H4 (cell line): ENCODE measurements at places on chromosomes 13 and 19.

- peak; percentile 60 for DNase-seq
Measured at GRCh38 chr19:11125994-11126685, 29.4 kb downstream of the SPC24 start.

GRCh38 chr19:46591870-46592269 lies 9.3 kb upstream of the CALM3 start:
- no peak for DNase-seq

- DNase-seq: no peak
Measured at GRCh38 chr13:102141625-102142472, 260.0 kb downstream of the FGF14 start.

DNA sequence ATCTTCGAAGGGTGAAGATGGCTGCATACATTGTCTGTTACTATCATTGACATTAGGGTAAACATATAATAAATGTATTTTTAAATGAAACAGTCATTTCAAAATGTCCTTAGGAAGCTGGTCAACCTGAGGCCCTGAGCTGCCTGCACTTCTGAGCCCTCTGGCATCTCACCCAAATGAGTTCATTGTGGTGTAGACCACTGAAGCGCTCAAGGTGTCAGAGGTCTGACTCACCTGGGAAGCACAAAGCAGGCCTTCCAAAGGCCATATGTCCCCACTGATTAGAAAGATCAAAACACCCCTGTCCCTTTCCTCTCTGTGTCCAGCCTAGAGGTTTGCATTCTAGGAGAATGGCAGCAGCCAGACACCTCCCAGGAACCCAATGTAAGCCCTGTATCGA lies 59.6 kb downstream of the COL4A2 start:
- DNase-seq: no peak

DNA sequence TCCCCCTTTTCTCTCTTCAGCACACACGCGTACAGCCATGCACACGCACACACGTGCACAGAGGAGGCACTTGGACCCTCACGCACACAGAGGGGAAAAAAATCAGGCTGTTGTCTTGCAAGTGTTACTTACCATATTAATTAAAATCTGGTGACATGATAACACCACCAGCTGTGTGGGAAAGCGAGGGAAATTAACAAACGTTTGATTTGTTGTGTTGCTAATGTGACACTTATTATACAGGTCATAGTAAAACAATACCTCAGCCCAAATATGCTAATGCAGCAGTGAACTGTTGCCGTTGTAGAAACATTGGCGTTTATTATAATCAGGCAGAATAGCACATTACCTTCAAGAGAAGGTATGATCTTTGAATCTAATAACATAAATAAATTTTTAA lies 211.7 kb downstream of the TEX29 start:
- DNase-seq: no peak

DNA sequence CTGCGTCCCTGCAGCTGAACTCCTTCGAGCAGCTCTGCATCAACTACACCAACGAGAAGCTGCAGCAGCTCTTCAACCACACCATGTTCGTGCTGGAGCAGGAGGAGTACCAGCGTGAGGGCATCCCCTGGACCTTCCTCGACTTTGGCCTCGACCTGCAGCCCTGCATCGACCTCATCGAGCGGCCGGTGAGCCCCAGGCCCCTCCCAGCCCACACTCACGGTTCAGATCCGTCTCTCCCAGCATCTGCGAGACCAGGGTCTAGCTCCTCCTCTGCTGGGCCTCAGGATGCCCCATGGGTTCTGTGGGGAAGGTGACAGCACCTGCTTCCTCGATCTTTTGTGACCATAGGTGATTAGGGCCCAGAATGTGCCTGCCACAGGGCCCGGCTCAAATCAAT lies 46.2 kb downstream of the MYH14 start:
- DNase-seq: no peak

GRCh38 chr13:68727798-68728197 lies 1379.8 kb upstream of the ATXN8OS start:
- DNase-seq: no peak

DNA sequence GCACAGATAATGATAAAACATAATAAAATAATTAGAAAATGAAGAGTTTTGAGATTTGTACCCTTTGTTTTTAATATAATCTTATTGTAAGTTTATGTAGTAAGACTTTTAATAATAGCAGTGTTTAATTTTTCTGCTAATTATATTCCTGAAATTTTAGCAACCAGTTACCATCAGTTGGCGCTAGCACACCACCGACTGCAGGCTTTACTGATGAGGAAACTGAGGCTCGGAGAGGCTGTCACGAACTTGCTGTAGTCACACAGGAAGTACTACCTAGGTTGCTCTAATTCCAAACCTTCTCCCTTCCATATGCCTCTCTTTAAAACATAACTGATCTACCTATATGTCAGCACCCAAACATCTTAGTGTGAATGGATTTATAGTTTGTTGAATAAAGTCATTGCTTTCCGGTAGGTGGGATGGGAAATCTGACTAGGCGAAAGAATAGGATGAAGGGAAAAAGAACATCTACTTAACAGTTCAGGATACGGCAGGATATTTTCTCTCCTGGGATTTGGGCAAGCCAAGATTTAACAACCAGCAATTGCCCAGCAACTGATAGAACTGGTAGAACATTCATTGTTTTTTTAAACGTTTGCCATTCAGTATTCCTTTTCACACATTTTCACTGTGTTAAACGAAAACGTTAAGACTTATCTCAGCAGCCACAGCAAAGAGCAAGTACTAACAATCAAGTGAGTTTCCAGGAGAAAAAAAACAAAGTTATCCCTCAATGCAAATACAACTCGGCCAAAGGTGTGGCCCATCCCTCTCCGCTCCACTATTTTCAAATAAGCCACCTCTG lies 822 bp upstream of the RFXAP start:
- no peak for DNase-seq

DNA sequence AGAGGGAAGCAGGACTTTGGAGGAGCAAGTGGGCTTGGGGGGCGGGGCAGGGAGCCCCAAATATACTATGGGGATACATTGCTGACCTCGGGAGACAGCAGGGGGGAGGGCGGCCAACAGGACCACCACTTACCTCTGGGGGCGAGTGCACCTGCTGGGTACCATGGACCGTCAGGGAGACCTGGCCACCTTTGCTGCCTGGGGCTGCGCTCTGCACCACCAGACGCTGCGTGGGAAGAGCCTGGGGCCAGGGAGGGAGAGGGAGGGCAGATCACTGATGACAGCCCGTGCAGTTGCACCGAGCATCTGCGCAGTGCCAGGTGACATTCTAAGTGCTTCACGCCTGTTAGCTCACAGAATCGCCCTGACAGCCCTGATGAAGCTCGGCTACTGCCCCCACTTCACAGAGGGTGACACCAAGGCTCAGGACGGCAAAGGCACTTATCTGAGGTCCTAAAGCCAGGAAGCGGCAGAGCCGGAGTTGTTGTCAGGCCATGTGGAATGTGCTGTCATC lies 24.1 kb downstream of the RFX1 start:
- DNase-seq: no peak

- no peak for DNase-seq
Measured at GRCh38 chr19:19297759-19298158, 22.6 kb downstream of the SUGP1 start.

- DNase-seq: peak; percentile 27
Measured at GRCh38 chr13:108895220-108895704, 265.9 kb downstream of the MYO16 start.

DNA sequence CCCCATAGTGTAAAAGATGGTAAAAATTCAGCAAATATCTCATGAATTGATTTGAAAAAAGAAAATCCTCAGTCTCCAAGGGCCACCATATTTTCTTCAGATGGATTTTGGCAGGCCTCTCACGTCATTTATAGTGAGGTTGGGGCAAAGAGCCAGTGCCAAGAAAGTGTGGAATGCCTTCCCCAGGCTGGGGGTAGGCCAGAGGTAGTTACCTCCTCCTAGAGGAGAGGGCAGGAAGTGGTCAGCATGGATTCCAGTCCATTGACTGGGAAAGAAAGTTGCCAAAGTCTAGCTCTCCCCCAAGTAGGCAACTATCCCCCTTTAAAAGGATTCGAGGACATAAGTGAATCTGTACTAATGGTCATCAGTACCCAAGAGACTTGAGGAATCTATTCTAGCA lies 68.4 kb upstream of the KCTD4 start:
- DNase-seq: peak; percentile 79

GRCh38 chr19:12750851-12751250 lies 740 bp upstream of the BEST2 start:
- no peak for DNase-seq

GRCh38 chr19:4976401-4977298 lies 7.7 kb downstream of the KDM4B start:
- peak; percentile 94 for DNase-seq

DNA sequence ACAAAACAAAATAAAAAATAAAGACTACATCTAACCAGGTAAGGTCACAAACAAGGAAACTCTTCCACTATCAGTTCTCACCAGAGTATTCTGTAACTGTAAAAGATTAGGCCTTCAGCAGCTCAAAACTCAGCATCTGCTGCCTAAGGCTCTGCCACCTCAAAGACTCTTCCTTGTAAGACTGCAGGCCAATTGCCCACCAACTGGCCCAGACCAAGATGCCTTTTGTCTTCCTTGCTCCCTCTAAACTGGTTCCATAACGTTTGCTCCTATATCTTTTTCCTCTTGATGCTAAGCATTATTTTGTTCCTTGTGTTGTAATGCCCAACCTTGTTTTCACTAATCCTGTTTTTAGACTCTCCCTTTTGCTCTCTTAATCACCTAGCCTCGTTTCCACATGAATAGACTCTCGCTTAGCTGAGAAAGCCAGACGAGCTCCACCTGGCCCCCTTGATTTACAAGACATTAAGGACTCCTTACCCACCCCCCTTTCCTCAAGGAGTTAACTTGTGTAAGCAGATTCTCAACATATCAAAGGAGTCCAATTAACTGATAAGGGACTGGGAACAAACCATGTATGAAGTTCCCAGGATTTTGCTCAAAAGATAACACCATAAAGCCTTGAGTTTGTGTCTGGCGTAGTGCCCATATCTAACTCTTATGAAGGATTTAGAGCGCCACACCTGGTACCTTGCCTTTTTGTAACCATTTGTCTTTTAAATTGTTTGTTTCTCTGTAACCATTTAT lies 1.5 kb downstream of the ZNF814 start:
- no peak for DNase-seq

DNA sequence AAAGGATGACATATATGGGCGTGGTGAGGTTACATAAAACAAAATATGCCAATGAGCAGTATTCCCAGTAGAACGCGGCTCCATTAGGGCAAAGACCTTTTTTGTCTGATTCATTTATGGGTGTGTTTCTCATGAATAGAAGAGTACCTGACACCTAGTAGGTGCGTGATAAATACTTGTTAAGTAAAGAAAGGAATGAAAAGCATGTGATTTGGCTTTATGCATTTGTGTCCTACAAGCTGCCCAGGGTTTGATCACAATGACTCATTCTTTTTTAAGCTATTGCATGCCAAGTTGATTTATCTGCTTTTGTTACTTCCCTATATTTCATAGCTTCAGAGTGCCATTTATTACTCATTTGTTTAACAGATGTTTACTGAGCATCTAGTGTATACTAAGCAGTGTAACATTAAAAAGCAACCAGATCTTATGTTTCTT lies 19.1 kb upstream of the KCTD4 start:
- DNase-seq: peak; percentile 61

GRCh38 chr13:51244637-51245405 lies 22.6 kb downstream of the FAM124A start:
- no peak for DNase-seq

DNA sequence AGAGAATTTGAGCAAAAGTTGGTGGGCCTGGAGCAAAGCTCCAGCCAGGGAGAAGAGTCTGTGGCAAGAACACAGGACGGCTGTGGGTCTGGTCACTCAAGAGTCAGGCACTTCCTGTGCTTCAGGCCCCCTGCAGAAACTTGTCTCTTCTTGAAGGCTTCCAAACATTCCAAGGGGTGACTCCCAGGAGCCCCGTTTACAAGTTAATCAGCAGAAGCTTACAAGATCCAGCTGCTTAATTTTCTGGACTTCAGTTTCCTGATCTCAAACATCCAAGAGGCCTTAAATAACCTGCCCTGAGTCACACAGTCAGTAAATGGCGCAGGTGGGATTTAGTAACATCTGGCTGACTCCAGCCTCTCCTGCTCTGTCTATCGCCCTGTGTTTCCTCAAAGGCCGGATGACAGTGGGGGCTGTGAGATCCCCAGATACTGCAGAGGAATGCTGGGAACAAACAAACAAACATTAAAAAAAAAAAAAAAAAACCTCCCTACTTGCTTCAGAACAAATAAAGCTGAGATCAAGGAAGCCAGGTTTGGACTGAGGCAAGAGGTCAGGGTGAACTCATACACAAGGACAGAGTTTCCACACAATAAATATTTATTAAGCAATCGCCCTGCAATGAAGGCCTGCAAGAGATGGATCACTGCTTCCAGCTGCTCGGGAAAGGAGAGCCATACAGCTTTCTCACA lies 175.4 kb upstream of the RFC3 start:
- DNase-seq: peak; percentile 14

DNA sequence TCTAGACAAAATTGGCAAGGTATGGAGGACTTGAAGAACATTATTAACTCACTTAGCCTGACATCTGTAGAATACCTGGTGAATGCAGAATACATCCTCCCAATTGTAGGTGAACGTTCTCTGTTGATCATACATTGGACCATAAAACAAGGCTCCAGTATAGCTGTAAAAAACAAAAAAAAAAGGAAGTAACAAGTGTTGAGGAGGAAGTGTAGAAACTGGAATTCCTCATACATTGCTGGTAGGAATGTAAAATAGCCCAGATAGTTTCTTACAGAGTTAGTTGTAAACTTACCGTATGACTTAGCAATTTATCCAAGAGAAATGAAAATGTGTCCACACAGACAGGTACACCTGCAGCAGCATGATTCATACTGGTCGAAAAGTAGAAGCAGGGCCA lies 44.8 kb downstream of the TSSK6 start:
- no peak for DNase-seq

DNA sequence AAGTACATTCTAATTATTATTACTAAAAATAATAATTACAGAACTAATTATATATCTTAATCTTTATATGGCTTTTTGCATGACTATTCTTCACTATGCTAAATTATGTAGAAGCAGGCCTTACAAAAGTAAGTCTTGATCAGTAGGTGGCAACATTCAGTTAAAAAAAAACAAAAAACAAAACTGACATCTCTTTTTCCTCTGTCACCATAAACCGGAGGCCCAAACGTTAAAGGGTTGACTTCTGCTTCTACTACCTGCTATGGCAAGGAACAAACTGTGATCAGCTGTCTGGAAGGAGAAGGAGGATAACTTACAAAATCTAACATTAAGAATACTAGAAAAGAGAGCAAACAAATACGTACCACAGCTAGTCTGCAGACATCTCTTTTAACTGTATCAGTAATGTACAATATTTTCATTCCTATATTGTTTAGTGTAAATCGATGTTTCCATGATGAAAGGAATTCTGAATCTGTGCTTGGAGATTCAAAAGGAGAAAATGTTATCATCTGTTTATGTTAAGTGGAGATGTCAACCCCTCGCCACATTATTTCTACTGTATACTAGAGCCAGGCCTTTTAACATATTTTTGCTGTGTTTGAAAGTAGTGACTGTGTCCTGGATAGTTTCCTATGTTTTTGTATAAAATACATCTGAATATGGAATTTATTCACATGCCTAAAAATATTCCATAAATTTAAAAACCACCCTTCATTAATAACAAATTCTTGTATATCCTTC lies 1525.4 kb downstream of the SLITRK1 start:
- peak; percentile 3 for DNase-seq
